AG08395 (cell line): ENCODE measurements at places on chromosomes 2 and 18.

GRCh38 chr2:223399357-223399957 is 202.7 kb downstream of the SCG2 start:
- DNase-seq = no peak

- no peak for DNase-seq
These were observed 1375.4 kb upstream of the CELF4 start for GRCh38 chr18:38940863-38941531.

- DNase-seq = no peak
These were observed 160.4 kb downstream of the SMAD7 start for GRCh38 chr18:48790226-48790863.

DNA sequence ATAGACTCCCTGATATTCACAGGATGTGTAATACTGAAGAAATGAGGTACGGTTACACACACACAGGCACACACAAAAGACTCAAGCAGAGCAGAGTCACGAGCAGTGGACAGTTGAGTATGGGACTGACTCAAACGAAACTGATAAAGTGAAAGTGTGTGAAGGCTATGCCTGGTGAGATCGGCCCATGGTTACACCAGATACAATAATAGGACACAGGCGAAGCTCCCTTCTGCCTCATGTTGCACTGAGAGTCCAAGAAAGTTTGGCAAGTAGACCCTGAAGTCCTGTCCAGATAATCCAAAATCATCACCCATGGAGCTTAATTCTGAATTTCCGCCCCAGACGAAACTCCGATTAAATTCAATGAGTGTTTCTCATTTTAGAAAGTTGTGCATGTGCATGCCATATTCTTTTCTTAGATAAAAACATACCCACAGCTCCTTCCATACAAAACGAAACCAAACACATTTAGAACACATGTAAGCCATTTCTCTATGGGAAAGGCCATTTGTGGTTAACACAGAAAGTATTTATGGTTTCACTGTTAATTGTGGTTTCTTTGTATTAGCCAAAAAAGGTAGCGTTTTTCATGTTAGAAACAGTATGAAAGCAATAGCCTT is 567.6 kb downstream of the PLCL1 start:
- DNase-seq = peak; percentile 54

- no peak for DNase-seq
These were observed 13.2 kb downstream of the CFAP65 start for GRCh38 chr2:219028141-219028540.

- no peak for DNase-seq
These were observed 250.0 kb downstream of the SOX11 start for GRCh38 chr2:5942204-5942603.

DNA sequence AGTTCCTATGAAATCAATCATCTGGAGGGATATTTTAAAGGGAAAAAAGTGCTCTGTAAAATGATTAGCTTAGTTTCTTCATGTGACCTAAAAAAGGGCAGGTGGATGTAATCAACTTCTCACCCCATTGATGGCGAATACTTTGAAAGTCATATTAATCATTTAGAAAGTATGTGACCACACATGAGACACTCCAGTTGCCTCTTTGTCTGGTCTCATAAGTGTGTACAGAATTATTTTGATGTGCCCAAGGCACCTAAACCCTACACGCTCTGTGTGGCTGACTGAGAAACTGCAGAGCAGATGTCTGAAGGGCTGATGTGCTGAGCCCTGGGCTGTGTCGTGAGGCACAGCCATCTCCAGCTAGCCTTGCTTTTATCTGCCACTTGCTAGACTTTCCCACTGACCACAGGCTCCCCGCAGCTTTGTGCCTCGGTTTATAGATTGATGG is 26.9 kb downstream of the SGPP2 start:
- DNase-seq = peak; percentile 11

- DNase-seq = no peak
These were observed 57.0 kb downstream of the CEP192 start for GRCh38 chr18:13048061-13048595.

DNA sequence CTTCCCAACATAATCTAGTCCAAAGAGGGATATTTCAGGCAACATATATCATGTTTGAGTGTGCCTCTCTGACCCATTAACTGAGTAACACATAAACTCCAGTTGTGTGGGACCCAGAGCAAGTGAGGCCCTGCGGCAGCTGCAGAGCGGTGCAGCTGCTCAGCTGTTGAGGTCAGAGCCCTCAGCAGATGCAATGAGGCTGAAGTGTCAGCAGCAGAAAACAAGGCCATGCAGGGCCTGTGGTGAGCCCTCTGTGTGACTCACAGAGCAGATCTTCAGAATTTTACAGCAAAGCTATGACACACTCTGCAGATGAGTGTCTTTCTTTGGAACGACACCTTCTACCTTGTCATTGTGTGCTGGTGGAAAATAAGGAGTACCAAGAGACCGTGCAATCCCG is 168.5 kb downstream of the CBLN2 start:
- peak; percentile 7 for DNase-seq
